ENCODE measurements at places on chromosomes 2 and 18. TPM values are rescaled to one million over a fixed set of nuclear protein-coding genes. Genes with fewer than 3 reads are reported as not detected.
A peak's percentile ranks its signal among the peaks of the same experiment; 100 is the strongest.

GRCh38 chr2:140508756-140509155, 1622.1 kb downstream of the LRP1B start:
- H3K27me3 ChIP-seq = no peaks in the 10 kb centered on the region
- H3K4me1 ChIP-seq = no peaks in the 10 kb centered on the region
- H3K4me3 ChIP-seq = no peak overlapping the region
- no peaks in the 10 kb centered on the region for H3K36me3 ChIP-seq

DNA sequence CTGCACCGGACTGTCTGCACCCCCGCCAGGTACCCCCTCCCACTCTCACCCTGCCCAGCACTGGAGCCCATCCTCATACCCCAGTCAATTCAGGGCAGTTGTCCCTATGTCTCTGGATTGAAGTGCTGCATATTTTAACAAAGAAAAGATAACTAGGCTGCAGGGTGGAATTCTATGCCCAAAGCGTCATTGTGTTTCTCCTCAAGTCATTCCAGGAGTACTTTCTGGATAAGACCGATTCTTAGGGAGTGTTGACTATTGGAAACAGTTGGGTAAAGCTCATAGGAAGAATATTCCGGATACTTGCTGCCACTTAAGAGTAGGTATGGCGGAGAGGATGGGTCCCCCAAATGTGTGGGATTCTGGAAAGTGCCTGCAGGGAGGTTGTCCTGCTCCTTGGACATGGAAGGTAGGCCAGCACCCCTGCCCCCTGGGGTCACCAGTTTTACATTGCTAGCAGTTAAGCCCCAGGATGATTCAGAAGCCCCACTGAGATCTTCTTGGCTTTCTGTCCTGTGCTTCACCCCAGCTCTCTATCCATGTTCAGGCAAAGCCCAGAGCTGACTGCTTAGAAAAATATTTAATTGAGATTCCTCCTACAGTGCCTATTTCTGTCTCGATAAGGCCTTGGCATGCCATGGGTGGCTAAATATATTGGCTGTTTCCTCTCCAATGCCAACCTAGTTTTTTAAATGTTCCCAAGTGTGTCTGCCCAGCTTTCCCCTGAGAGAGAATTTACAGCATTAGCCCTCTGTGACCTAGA, 48.2 kb downstream of the RPL37A start:
- H3K27me3 ChIP-seq = no peaks in the 10 kb centered on the region
- no peak overlapping the region for H3K27ac ChIP-seq
- no peak overlapping the region for H3K4me3 ChIP-seq
- H3K4me1 ChIP-seq = peaks cover 5% of the 10 kb centered on the region

DNA sequence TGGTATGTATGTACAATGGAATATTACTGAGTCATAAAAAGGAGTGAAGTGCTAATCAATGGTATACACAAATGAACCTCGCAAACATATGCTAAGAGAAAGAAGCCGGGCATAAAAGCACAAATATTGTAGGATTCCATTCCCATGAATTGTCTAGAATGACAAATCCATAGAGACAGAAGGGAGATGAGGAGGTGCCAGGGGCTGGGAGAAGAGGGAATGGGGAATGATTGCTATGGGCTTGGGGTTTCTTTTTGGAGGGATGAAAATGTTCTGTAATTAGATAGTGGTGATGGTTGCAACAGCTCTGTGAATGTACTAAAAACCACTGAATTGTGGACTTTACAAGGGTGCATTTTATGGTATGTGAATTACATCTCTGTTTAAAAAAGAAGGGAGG, 73.5 kb downstream of the GLI2 start:
- H3K4me1 ChIP-seq = no peaks in the 10 kb centered on the region
- H3K27me3 ChIP-seq = no peaks in the 10 kb centered on the region
- no peak overlapping the region for H3K27ac ChIP-seq
- no peak for DNase-seq

DNA sequence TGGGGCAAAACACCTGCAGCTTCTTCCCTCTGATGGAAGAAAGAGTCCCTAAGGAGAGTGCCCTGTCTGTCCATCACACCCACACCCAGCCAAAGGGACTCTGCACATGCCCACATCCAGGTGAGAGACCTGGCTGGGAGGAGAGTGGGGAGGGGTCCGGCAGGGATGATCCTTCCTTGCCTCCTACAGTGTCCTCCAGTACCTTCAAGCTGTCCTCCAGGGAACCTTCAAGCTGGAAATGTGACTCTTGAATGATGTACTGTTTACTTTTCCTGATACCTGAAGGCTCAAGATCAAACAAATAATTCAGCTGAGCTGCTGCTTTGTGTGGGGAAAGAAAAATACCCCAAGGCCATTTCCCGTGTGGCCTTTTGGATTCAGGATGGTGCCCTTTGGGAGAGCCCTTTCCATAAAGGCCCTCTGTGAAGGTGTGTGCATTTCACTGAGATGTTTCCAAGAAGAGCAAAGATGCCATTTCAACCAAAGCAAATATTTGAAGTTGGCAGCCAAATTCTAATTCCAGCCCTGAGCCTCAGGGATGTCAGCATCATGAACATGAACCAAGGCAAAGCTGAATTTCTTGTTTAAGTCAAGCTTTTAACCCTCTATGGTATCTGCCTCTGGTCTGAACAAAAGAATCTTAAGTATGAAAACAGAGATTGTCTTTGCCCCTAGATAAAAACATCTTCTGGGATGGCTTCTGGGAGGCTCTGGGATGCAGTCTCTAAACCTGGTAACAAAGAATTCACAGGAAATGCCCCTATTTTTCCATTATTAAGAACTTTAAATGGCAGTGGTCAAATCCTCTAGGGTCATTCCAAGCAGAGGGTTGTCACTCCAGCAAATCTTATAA, 11.1 kb downstream of the EVA1A start:
- H3K4me1 ChIP-seq = no peaks in the 10 kb centered on the region
- no peaks in the 10 kb centered on the region for H3K27me3 ChIP-seq
- no peak overlapping the region for H3K27ac ChIP-seq
- no peaks in the 10 kb centered on the region for H3K36me3 ChIP-seq

DNA sequence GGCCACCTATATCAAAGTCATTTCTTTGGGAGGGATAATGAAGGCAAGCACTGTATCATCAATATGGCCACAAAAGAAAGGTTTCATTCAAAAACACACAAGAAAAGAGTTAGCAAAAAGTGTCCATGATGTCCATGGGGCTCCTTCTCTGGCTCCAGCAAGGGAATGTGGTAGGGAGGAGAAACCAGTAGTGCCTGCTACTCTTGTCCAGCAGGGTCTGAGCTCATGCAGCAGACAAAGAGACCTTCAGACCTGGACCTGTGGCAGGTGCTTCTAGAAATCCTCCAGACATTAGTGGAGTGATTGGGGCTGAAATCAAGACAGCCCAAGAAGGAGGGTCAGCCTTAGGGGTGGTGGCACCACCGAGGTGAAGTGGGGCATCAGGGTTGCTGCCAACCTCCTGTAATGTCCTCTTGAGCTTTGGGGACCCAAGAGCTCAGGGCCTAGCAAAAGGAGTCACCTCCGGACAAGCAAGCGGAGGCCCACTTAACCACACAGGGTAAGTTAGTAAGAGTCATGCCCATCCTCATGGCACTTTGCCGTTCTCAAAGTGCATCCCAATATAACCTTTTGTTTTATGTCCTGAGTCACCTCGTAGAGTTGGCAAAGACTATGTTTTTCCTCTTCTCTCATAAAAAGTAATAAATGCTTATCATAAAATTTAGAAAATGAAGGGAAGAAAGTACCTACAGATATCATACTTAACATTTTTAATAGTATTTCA, 112.6 kb upstream of the YPEL5 start:
- no peak overlapping the region for H3K4me3 ChIP-seq
- DNase-seq = no peak
- H3K4me1 ChIP-seq = no peaks in the 10 kb centered on the region
- no peaks in the 10 kb centered on the region for H3K27me3 ChIP-seq
- H3K36me3 ChIP-seq = no peaks in the 10 kb centered on the region

- H3K4me3 ChIP-seq = no peak overlapping the region
- no peaks in the 10 kb centered on the region for H3K36me3 ChIP-seq
These were observed 114.3 kb downstream of the TMEM17 start for GRCh38 chr2:62391696-62392095.

DNA sequence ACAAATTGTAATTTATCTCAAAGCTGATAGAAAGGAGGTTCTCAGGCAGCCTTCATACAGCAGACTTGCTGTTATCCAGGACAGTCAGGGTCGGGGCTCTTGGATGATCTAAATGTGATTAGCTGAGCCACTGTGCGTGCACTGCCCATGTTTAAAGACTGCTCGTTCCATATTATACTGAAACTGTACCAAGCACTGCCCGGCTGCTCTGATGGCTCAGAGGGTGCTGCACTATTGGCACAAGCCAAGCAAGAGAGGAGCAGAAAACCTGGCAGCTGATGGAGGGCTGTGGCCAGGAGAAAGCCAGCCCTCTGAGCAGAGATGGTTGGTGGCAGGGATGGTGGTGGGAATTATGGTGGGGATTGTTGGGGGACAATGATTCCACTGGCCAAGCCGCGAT, 63.4 kb downstream of the COL6A3 start:
- no peaks in the 10 kb centered on the region for H3K4me1 ChIP-seq
- H3K27ac ChIP-seq = no peak overlapping the region
- no peaks in the 10 kb centered on the region for H3K36me3 ChIP-seq
- H3K27me3 ChIP-seq = no peaks in the 10 kb centered on the region
- DNase-seq = no peak

GRCh38 chr2:187877391-187877790, 323.2 kb upstream of the TFPI start:
- DNase-seq = no peak
- no peaks in the 10 kb centered on the region for H3K27me3 ChIP-seq
- no peaks in the 10 kb centered on the region for H3K36me3 ChIP-seq
- no peak overlapping the region for H3K27ac ChIP-seq
- no peaks in the 10 kb centered on the region for H3K4me1 ChIP-seq
- no peak overlapping the region for H3K4me3 ChIP-seq

- no peak overlapping the region for H3K27ac ChIP-seq
- H3K36me3 ChIP-seq = peaks cover 13% of the 10 kb centered on the region
- H3K27me3 ChIP-seq = no peaks in the 10 kb centered on the region
- H3K4me1 ChIP-seq = no peaks in the 10 kb centered on the region
- H3K4me3 ChIP-seq = no peak overlapping the region
These were observed 65.8 kb downstream of the FAM210A start for GRCh38 chr18:13660510-13660909.

DNA sequence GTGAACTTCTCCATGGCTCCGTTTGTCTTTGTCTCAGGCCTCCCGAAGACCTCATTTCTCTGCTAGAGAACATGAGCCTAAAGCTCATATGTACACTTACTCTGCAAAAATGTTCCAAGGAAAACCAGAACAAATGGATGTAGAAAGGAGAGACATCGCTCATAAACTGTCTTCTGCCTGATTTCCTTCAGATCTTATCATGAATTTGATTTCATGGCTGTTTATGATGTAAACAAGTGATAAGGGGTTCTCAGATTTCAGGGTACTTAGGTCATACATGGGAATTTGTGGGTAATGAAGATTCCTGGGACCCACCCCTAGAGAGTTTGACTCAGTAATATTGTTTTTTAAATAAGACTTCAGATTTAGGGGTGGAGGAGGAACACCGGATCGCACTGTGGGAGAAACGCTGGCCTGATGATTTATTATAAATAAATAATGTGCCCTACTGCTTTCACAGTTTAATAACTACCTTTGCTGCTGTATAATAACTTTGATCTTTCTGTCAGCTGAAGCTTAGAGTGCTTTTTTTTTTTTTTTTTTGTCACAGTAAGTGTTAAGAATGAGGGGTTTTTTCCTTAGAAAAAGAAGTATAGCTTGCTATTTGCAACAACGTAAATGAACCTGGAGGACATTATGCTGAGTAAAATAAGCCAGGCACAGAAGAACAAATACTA, 14.9 kb downstream of the AOX1 start:
- no peaks in the 10 kb centered on the region for H3K4me1 ChIP-seq
- no peaks in the 10 kb centered on the region for H3K27me3 ChIP-seq
- no peak for DNase-seq

- no peak overlapping the region for H3K27ac ChIP-seq
- H3K4me3 ChIP-seq = no peak overlapping the region
- H3K4me1 ChIP-seq = no peaks in the 10 kb centered on the region
- H3K27me3 ChIP-seq = no peaks in the 10 kb centered on the region
These were observed 112.7 kb upstream of the CTDP1 start for GRCh38 chr18:79566771-79567431.

- no peaks in the 10 kb centered on the region for H3K36me3 ChIP-seq
- DNase-seq = no peak
- peaks cover 19% of the 10 kb centered on the region for H3K4me1 ChIP-seq
- no peaks in the 10 kb centered on the region for H3K27me3 ChIP-seq
These were observed 2.0 kb downstream of the CDC42EP3 start for GRCh38 chr2:37669446-37669845.

DNA sequence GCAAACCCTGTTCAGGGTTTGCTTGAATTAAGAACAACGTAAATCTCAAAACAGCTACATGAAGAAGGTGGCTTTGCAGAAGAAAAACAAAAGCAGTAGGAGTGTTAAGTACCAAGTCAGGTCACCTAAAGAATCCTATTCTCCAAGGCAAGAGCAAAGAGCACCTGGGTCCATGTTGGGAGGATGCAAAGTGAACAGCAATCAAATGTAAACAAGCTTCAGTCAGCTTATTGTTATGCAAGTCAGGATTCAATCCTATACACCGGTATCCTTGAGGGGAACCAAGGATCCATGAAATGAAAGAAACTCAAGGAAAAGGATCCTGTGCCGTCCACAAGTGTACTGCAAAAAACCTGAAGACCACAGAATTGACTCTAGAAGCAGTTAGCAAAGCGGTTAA, 261.0 kb upstream of the DDX18 start:
- no peak overlapping the region for H3K4me3 ChIP-seq
- no peak overlapping the region for H3K27ac ChIP-seq
- no peaks in the 10 kb centered on the region for H3K36me3 ChIP-seq
- DNase-seq = no peak
- H3K27me3 ChIP-seq = no peaks in the 10 kb centered on the region

- H3K27me3 ChIP-seq = no peaks in the 10 kb centered on the region
- H3K4me3 ChIP-seq = no peak overlapping the region
- H3K4me1 ChIP-seq = no peaks in the 10 kb centered on the region
- H3K27ac ChIP-seq = no peak overlapping the region
These were observed 28.1 kb upstream of the SATB2 start for GRCh38 chr2:199485732-199486335.

GRCh38 chr2:216724190-216724589, 28.8 kb upstream of the IGFBP5 start:
- DNase-seq = no peak
- H3K36me3 ChIP-seq = no peaks in the 10 kb centered on the region
- no peaks in the 10 kb centered on the region for H3K4me1 ChIP-seq
- no peak overlapping the region for H3K27ac ChIP-seq
- no peak overlapping the region for H3K4me3 ChIP-seq
- no peaks in the 10 kb centered on the region for H3K27me3 ChIP-seq

- peaks cover 66% of the 10 kb centered on the region for H3K4me1 ChIP-seq
- no peaks in the 10 kb centered on the region for H3K36me3 ChIP-seq
- DNase-seq = peak; percentile 71
These were observed 644 bp downstream of the PTGR3 start for GRCh38 chr18:75208155-75208835.

Gene MGAT4A
- total RNA-seq = 79.8 TPM

Gene ACOXL
- 29.3 TPM for total RNA-seq

Gene APOB
- 0.26 TPM for total RNA-seq

Gene C1QL2
- total RNA-seq = not detected

Gene CABLES1
- total RNA-seq = 21.9 TPM

Gene ZNF804A
- 0.86 TPM for total RNA-seq

Gene FAHD2A
- total RNA-seq = 26.8 TPM

Gene FAM98A
- total RNA-seq = 51.4 TPM

All from left lung (tissue), 14 donors.